ENCODE measurements at places on chromosomes 5 and 9.

- DNase-seq, result no peak
These were observed 92.1 kb downstream of the LMNB1 start for GRCh38 chr5:126869005-126869451.

DNA sequence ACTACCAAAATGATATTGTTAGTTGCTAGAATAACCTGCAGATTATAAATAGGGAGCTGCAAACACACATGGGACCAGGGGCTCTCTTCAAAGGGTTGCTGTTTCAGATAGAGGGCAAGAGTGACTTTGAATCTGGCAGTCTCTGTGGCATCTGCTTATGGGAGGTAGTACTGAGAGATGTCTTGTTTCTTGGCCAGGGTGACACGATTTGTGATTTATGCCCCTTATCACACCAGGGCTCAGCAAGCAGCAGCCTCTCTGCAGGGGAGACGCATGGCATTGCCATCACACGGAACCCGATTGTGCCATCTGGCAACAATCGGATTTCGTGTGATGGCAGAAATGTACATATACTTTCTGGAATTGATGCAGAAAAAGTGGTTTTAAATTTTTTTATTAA lies 615.6 kb downstream of the ZNF608 start:
- DNase-seq, result no peak

- no peak for DNase-seq
These were observed 77.8 kb upstream of the SHB start for GRCh38 chr9:38146844-38147243.

GRCh38 chr5:175542232-175542965 lies 64.0 kb downstream of the SFXN1 start:
- no peak for DNase-seq

GRCh38 chr5:4544049-4544670 lies 596.0 kb upstream of the ADAMTS16 start:
- no peak for DNase-seq

DNA sequence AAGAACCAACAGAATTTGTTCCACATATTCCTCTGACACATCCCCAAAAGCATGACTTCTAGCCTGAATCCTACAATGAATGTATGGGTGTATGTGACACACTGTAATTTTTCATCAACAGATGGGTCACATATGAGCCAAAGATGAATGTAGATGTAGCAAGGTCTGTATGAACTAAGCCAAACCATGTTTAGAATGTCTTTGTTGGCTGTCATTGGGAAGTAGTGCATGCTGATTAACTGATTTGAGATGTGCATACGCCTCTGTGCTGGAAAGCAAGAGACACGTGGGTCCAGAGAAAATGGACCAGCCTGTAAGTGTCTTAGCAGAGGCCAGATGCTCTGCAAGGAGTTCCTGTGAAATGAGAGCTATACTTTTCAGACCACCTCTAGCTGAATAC lies 222.0 kb downstream of the COMMD10 start:
- peak; percentile 11 for DNase-seq

- no peak for DNase-seq
These were observed 12.4 kb downstream of the MORN5 start for GRCh38 chr9:122172131-122172530.

GRCh38 chr5:35233601-35234000 lies 3.3 kb upstream of the PRLR start:
- DNase-seq, result no peak

DNA sequence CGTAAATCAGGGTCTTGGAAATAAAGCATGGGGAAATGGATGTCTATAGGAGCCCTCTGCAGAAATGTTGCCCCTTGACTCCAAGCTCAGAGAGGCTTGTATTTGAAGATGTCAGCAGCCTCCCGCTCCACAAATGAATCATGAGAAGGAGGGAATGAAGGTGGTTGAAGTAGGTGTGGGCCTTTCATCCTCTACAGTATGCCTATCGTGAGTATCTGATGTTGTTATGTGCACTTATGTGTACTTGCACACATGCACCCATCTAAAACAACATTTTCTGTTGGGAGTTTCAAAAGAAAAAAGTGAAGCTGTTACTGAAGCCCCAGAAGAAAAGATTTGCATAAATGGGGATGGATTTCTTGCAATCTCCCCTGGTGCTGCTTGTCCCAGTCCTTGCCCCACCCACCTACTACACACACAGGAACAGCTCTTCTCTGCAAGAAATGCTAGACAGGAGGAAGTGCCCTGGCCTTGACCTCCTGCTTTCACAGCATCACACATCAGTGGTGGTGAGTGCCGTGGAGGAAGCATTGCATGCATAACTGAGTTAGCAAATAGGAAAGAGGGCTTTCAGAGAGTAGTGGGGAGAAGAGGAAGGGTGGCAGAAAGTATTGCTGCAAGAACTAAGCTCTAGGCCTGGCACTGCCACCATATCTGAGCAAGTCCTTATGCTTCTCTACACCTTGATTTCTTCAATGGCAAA lies 156.1 kb downstream of the SNX18 start:
- no peak for DNase-seq

GRCh38 chr9:95215336-95215898 lies 102.1 kb downstream of the FANCC start:
- no peak for DNase-seq

- peak; percentile 49 for DNase-seq
These were observed 365.8 kb upstream of the ZNF608 start for GRCh38 chr5:125112196-125112595.

DNA sequence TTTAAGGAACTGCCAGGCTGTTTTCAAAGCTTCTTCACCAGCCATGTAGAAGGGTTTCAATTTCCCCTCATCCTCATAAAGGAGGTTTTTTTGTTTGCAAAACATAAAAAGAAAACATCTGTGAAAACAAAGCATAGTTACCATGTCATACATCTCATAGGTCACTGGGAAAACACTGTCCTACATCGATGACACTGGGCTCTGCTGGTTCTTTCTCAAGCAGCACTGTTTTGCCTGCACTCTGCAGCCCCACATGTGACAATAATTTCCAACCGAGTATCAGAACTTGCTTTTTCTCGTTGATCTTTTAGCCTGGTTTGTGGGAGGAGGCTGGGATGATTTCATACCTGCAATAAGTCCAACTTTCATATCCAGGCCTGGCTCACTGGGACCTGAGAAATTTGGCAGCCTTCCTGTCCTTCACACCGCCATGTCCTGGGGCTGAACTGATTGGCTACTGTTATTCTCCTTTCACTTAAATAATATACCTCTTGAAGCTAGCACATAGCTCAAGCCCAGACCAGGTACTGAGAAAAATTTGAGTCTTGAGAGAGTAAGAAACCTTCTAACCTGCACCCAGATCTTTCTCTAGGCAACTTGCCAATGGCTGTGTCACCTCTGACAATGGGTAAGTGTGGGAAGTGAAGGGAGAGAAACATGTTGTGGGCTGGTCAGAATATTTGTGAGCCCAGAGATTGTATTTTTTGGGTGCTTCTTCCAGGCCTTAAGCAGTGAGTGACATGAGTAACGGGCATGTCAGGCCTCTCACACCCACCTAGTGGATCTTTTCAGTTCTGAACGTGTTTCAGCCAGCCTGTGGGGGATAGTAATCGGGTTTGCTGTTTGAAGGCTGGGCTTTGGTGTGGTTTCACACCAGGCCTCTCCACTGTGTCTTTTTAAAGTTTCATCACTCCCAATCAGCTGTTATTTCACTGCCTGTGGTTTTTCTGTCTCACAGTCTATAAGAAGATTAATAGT lies 502.8 kb downstream of the NTRK2 start:
- no peak for DNase-seq

- DNase-seq, result no peak
These were observed 14.2 kb downstream of the AP3S1 start for GRCh38 chr5:115855959-115856358.

DNA sequence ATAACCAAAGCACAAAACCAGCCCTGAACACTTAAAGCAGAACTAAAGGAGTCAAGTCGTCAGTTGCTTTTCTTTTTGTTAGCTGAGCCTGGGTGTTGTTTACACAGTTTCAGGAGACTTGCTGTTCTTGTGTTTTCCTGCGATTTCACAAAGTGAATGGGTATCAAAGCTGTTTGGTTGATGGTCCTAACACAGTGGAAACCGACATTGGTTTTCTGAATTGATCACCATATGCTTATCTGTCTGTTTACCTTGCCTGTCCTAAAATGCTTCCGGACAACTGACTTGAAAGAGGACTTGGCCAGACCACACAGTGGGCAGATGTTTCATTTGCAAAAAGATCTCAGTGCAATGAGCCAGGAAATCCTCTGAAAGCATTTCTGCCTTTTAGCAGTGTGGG lies 676.4 kb downstream of the PRELID2 start:
- DNase-seq, result no peak

DNA sequence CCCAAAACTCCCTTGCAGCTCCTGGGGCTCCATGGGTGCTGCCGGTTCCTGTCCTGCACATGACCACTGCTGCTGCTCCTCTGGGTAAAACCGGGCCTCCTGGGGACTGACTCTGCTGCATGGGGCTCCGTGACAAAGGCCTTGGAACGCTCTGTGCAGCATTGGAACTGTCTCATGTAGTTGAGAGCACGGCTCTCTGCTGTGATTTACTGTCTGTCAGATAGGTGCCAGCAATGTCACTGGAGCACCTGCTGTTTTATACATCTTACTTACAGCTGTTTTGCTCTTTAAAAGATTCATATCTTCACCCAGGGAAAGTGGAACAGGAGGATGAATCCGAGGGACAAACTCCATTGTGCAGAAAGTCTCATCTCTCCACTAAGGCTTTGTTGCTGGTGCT lies 138.1 kb downstream of the YIPF5 start:
- no peak for DNase-seq

GRCh38 chr5:135012951-135013391 lies 21.1 kb downstream of the PITX1 start:
- DNase-seq, result no peak

DNA sequence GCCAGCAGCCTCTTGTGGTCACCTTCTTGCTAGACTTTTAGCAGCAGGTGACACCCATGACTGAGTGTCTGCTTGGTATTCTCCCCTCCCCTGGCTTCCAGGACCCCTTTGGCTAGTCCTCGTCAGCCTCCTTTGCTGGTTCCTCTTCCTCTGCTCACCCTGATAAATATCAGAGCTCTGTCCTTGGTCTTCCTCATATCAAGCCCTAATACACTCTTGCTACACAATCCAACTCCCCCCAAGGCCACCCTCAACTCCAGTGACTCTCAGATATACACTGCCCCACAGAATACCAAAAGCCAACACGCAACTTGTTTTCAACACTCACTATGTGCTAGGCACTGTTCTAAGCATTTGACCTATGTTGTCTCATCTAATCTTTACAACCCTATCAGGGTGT lies 30.3 kb upstream of the LCP2 start:
- DNase-seq, result no peak

DNA sequence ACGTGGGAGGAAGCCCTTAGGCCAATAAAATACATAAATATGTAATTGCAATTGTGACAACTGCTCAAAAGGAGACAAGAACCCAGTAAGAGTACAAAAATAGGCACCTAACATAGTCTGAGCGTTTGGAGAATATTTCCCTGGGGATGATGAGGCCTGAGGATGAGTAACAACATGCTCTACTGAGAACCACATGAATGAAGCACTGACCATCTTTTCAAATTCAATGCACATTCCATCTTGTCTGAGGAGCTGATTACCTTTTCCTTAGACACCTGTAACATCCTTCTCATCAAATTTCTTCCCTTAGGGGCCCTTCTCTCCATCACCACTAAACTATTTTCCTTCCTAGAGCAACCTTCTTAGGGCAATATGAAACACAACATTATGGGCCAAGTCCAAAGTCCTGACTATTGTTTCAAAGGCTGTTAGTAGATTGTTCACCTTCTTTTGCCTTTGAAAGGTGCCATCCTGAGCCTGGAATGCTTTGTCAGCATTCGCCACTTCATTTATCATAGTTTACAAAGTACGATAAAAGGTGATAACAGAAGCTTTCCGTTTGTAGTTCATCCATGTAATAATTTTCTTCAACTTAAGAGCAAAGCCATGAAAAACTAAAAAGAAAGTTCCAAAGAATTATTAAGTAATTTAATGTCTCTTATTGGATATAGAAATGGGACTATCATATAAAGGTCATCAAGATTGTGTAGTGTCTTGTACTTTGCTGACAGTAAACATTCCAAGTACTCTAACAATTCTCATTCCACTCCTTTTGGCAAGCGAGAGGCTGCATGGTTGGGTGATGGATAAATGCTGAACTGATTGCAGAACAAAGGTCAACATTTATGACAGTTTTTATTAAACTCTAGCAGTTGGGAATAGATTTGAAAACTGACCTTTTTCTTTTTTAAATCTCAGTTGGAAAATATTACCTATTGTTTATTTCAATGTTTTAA lies 471.3 kb downstream of the PDE4D start:
- DNase-seq, result no peak

GRCh38 chr5:97101189-97101910 lies 41.1 kb downstream of the LIX1 start:
- no peak for DNase-seq

GRCh38 chr5:173669483-173669882 lies 53.0 kb upstream of the BOD1 start:
- no peak for DNase-seq

GRCh38 chr5:38546691-38547146 lies 9.7 kb downstream of the LIFR start:
- no peak for DNase-seq

DNA sequence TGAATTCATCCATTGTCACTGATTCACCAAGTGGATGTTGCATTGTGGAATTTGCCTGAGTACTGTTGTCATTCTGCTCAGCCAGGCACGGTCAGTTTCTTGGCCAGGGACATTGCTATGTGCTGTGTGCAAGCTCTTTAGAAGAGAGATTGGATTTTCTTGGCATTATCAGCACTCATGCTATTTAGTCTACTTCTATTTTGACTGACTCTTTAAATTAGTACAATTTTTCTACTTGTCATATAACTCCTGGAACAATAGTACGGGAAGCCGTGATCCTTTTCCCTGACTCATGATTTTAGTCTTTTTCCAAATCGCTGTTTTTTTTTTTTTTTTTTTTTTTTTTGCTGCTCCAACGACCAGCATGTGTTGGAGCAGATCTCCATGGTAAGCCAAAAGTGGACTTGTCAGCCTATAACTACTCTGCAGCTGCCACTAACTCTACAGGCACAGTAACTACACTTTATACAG lies 129.7 kb downstream of the CDC42SE2 start:
- no peak for DNase-seq

GRCh38 chr5:76547242-76547890 lies 75.8 kb downstream of the F2RL2 start:
- DNase-seq, result no peak

DNA sequence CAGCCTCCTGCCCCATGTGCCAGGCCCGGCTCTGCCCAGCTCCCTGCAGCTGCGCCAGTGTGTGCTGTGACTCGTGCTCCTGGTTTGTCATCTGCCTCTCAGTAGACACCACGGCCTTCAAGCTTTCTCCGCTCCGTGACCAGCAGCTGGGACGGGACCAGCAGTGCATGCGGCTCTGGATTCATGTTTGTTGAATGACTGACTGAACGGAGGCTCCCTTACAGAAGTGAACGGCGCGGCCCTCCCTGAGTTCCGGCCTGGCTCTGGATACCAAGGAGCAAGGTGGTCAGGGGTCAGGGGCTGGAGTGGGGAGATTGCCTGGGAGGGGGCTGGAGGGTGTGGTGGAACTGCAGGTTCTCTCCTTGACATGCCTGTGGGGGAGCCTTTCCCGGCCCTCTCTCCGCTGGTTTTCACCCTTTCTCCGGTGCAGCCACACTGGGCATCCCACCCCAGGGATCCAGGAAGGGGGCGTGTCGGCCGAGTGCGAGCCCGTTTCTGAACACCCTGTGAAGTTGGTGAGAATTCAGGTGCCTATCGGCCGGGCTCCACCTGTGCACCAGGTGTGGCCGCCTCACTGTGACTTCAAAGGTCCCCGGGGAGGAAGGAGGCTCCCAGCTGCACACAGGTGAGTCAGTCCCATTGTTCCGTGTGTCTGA lies 11.1 kb upstream of the CEP72 start:
- no peak for DNase-seq

GRCh38 chr5:142283304-142283703 lies 41.5 kb downstream of the SPRY4 start:
- no peak for DNase-seq
